ENCODE measurements at places on chromosomes 16 and 17. TPM values are rescaled to one million over a fixed set of nuclear protein-coding genes. Genes with fewer than 3 reads are reported as not detected.

The CSH2 gene
- total RNA-seq = not detected

The MAF gene
- total RNA-seq = 10.1 TPM

The CHST5 gene
- total RNA-seq = not detected

The KRT12 gene
- total RNA-seq = not detected

The SEPTIN1 gene
- 0.13 TPM for total RNA-seq
